Glutamatergic neuron (in vitro differentiated cells): ENCODE measurements at places on chromosomes 12 and 14.
A peak's percentile ranks its signal among the peaks of the same experiment; 100 is the strongest.

DNA sequence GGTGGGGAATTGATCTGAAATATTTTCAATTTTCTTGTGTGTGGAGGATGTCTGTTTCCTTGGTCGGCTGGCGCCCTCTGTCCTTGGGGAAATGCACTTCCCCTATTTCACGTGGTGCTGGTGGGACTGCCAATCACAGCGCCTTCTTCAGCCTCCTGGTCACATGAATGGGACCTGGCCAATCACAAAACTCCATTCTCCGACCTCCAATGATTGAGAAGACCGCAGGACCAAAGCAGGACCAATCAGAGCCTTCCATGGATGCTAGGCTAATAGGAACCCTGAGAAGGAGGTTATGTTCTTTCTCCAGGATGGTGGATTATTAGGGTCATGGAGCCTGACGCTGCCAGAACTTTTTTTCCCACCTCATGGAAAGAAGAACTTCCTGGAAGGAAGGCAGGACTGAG lies 188.7 kb downstream of the TTC8 start:
- H3K27ac ChIP-seq: no peak overlapping the region
- peaks cover 12% of the 10 kb centered on the region for H3K4me1 ChIP-seq
- no peaks in the 10 kb centered on the region for H3K36me3 ChIP-seq
- DNase-seq: no peak
- no peak overlapping the region for H3K4me3 ChIP-seq

DNA sequence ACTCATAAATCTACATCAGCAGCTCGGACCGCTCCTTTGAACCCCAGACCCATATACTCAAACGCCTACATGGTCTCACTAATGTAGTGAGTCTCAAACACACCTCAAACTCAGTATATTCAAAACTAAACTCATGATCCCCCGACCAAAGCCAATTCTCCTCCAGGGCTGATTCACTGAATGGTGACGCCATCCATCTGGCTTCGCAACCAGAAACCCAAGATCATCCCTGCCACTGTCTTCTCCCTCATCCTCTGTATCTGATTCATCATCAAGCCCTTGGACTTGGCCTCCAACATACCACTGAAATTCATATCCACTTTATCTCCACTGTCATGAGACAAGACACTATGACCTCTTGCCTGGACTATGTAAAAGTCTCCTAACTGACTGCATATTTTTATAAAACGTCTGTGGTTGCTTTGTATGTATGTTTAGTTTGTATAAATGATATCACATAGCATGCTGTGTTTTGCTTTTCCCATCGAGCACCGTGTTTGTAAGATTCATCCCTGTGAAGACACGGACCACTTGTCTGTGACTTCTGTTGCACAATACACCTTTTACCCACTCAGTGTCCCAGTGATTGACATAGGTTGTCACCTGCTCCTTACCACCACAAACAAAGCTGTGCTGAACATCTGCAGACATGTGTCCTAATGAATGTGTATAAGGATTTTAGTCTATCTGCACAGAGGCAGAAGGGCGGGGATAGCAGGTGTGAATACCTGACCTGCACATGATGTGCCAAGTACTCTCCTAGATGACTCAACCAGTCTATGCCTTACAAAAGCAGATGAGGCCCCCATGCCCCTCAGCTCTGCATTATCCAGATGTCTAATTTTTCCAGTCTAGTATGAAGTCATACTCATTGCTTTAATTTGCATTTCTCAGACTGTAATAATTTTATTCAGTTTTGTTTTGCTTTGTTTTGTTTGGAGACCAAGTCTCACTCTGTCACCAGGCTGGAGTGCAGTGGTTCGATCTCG lies 76.9 kb downstream of the VWF start:
- H3K4me3 ChIP-seq: no peak overlapping the region
- no peak for DNase-seq
- peaks cover 5% of the 10 kb centered on the region for H3K27me3 ChIP-seq
- H3K36me3 ChIP-seq: no peaks in the 10 kb centered on the region
- no peaks in the 10 kb centered on the region for H3K4me1 ChIP-seq

DNA sequence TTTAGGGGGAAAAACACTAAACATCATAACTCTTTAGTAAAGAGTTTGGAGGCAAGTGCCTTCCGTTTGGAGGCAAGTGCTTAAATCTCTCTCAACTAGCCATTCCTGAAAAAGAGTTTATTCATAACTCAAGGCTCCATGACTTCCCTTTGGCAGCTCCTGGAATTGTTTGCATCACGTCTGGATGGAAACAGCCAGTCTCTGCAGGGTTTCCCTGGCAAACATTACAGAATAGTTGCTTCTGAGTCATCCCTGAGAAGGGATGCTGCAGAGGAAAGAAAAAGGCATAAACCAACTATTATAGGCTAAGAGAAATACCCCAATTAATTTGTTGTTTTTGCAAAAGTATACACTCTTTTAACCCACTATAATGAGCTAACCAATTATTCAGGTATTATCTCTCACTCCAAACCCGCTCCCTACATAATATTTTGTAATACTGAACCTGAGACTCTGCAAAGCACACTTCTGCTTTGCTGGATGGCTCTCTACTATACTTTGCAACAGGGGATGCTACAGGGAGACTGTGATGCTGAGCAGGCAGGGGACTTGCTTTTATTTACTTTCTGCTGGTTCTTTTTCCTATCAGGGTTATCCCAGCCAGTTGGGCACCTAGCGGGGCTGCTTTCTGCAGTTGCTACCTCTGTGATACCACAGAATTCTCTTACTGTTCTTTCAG lies 497.7 kb downstream of the FUT8 start:
- H3K27ac ChIP-seq: no peak overlapping the region
- no peak overlapping the region for H3K4me3 ChIP-seq
- no peak for DNase-seq
- peaks cover 1% of the 10 kb centered on the region for H3K27me3 ChIP-seq

- DNase-seq: no peak
- peak overlapping the region; percentile 34 for H3K27ac ChIP-seq
- no peaks in the 10 kb centered on the region for H3K36me3 ChIP-seq
Observed at GRCh38 chr14:42719391-42719790, 1112.7 kb downstream of the LRFN5 start.

DNA sequence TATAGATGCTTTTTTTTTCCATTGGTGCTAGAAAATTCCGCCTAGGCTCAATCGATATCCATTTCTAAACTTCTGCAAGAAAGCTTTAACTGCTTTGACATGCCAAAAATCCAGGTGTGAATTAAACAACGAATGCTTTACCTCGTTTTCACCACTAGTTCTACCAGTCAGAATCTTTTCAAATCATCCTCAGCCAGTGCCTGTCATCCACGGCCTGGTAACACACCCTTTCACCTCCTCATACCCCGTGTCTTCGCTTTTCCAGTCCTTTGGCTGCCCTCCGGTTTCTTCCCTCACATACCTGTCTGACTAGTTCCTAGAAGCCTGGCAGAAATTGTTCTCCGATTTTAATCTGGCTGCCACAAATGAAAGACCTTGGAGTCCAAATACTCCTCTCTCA lies 1.4 kb upstream of the PHC1 start:
- H3K27me3 ChIP-seq: peaks cover 4% of the 10 kb centered on the region
- H3K4me3 ChIP-seq: peak overlapping the region; percentile 97
- H3K27ac ChIP-seq: peak overlapping the region; percentile 97
- peaks cover 13% of the 10 kb centered on the region for H3K4me1 ChIP-seq
- no peak for DNase-seq

- H3K27ac ChIP-seq: no peak overlapping the region
- H3K27me3 ChIP-seq: peaks cover 2% of the 10 kb centered on the region
- no peaks in the 10 kb centered on the region for H3K4me1 ChIP-seq
Observed at GRCh38 chr14:78674820-78675219, 504.6 kb downstream of the NRXN3 start.

- no peak overlapping the region for H3K4me3 ChIP-seq
- no peak for DNase-seq
- H3K27ac ChIP-seq: no peak overlapping the region
- peaks cover 2% of the 10 kb centered on the region for H3K27me3 ChIP-seq
- H3K36me3 ChIP-seq: no peaks in the 10 kb centered on the region
- H3K4me1 ChIP-seq: no peaks in the 10 kb centered on the region
Observed at GRCh38 chr14:54889919-54890318, 12.7 kb downstream of the GCH1 start.

DNA sequence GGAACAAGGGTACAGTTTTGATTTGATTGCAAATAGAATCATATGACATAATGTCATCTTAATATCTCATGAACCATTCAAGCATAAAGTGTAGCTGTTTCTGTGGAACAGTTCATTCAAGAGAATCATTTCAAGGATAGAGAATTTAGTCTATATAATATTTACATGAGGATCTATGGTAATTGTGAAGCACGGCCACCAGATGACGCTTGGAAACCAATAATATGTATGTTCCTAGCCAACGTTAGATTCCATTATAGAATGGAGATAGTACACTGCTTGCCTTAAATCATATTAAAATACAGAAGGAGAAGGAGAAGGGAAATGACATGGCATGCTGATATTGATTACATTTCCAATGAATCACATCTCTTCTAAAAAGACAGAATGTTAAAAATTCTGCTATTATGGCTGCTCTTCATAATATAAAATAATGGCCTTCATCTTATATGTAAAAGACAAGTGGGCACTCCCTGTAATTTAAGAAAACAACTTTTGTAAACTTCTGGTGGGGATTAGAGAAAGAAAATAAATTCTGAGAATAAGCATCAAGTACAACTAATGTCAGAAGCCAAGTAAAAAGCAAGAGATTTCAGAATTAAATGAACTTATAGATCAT lies 351.0 kb downstream of the NAV3 start:
- DNase-seq: peak; percentile 42
- no peak overlapping the region for H3K4me3 ChIP-seq
- H3K27ac ChIP-seq: no peak overlapping the region
- peaks cover 9% of the 10 kb centered on the region for H3K4me1 ChIP-seq

DNA sequence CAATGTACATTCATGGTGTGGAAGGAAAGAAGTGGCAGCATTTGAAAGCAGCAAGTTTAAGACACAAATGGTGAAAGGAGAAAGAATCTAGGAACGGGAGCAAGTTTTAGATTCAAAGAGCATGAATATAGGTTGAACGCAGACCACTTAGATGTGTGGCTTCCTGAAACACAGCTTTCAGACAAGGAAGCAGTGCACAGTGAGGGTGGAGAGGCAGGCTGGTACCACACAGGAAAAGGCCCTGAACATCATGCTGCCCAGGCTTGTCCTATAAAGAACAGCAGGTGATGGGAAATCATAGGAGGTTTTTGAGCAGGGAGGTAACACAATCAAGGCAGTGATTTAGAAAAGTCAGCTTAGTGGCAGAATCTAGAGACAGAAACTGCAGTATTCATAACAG lies 35.6 kb downstream of the GNS start:
- H3K27ac ChIP-seq: peak overlapping the region; percentile 24
- H3K36me3 ChIP-seq: peaks cover 11% of the 10 kb centered on the region
- H3K27me3 ChIP-seq: peaks cover 11% of the 10 kb centered on the region
- no peak for DNase-seq
- H3K4me1 ChIP-seq: peaks cover 59% of the 10 kb centered on the region

- H3K4me3 ChIP-seq: no peak overlapping the region
- no peaks in the 10 kb centered on the region for H3K36me3 ChIP-seq
- peaks cover 9% of the 10 kb centered on the region for H3K27me3 ChIP-seq
- H3K4me1 ChIP-seq: peaks cover 33% of the 10 kb centered on the region
Observed at GRCh38 chr14:103685276-103686211, 29.7 kb downstream of the XRCC3 start.

DNA sequence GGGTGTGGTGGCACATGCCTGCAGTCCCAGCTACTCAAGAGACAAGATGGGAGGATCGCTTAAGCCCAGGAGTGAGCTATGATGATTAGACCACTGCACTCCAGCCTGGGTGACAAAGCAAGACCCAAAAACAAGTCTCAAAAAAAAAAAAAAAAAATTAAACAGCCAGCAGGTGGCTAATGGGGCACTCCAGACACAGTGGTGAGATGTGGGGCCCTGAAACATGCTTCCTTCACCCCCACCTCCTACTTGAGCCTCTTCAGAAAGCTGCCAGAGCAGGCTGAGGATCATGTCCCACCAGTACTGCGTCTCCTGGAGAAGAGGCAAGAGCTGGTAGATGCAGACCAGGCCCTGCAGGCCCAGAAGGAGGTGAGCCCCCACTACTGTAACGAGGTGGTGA lies 2.1 kb downstream of the CFAP73 start:
- no peak overlapping the region for H3K27ac ChIP-seq
- H3K4me1 ChIP-seq: peaks cover 5% of the 10 kb centered on the region
- DNase-seq: no peak
- H3K36me3 ChIP-seq: no peaks in the 10 kb centered on the region

DNA sequence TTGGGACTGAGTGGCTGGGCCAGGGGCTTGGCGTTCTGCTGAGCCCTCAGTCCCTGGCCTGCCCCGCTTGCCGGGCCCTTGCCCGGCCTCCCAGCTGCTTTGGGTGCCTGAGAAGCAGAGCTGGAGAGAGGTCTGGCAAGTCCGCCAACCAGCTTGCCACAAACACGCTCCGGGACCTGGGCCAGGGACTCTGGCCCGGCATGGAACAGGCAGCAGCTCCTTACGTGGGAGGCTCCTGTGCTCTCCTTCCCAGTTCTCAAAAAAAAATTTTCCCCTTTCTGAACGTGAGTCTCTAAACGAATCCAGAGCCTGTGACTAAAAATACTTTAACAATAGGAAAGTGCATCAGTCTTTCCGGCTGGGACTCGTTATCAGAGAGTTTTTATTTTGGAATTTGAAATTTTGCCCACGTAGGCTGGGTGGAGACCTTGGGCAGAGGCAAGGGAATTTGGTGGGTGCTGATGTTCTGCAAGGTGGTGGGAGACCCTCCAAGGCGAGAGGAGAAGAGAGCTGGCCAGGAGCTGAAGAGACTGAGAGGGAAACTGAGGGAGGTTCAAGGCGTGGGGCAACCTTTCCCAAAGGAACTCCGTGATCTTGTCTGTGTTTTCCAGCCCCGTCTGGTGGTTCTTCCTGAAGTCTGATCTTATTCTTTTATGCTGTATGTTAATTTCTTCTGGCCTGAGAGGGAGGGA lies 6.8 kb upstream of the NR4A1 start:
- H3K27ac ChIP-seq: no peak overlapping the region
- H3K4me3 ChIP-seq: no peak overlapping the region
- peaks cover 4% of the 10 kb centered on the region for H3K36me3 ChIP-seq
- H3K27me3 ChIP-seq: peaks cover 15% of the 10 kb centered on the region
